Fibroblast of skin of left quadriceps (primary cell): ENCODE measurements at places on chromosomes 13 and 19.

DNA sequence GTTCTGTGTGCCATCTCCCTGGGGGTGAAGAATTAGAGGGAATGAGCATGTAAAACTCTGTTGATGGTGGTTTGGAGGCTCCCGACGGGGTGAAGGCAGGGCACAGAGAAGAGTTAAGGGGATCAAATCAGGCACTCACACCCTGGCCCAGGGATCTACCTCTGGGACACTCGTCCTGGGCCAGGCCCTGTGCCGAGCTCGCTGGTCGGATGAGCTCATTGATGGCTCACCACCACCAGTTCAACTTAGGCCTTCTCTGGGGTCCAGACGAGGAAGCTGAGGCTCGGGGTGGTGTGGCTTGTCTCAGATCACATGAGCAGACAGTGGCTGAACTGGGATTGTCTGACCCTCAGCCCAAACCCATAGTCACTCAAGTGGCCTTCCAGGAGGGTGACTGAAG lies 1.6 kb downstream of the NACC1 start:
- DNase-seq = no peak

- no peak for DNase-seq
These were observed 607.6 kb downstream of the FGF9 start for GRCh38 chr13:22278336-22278929.

DNA sequence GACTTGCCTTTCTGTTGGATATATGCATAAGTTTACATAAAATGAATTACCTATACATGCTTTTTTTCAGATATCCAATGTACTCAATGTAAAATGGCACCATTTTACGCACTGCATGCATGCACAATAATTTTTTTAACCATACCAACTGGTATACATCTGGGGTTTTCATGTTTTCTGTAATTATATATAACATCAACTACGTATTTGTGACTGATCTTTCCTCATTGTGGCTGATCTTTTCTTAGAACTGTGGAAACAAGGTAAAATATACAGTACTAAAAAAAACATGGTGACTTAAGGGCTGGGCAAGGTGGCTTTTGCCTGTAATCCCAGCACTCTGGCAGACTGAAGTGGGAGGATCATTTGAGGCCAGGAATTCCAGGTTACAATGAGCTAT lies 18.5 kb downstream of the PSPC1 start:
- no peak for DNase-seq

GRCh38 chr13:78430166-78430791 lies 173.1 kb downstream of the POU4F1 start:
- DNase-seq = no peak
